ENCODE measurements at places on chromosomes 4 and X.

DNA sequence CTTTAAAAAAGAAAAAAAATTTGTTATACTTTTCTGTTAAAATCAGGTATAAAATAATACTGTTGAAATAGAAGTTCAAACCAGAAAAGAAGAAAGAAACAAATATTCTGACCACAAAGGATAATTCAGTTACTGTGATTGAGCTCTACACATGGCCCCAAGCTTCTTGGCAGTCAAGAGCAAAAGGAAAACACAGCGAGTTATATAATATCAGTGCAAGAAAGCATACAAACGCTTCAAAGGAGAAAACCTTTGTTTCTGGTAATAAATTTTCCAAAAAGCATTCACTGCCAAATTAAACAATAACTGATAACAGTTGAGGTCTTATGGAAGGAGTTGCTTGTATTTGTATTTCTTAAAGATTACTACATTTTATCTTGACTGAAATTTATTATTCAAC, 40.5 kb upstream of the EDNRA start:
- DNase-seq: no peak

- no peak for DNase-seq
These were observed 84.0 kb upstream of the GRPR start for GRCh38 chrX:16039363-16039762.

GRCh38 chrX:19625612-19626011, 110.3 kb upstream of the MAP3K15 start:
- DNase-seq: no peak

GRCh38 chr4:76610751-76611547, 175.9 kb downstream of the SHROOM3 start:
- no peak for DNase-seq

GRCh38 chrX:150478496-150479492, 89.6 kb upstream of the MTM1 start:
- DNase-seq: no peak

GRCh38 chr4:14652522-14652921, 349.8 kb upstream of the CPEB2 start:
- DNase-seq: no peak

DNA sequence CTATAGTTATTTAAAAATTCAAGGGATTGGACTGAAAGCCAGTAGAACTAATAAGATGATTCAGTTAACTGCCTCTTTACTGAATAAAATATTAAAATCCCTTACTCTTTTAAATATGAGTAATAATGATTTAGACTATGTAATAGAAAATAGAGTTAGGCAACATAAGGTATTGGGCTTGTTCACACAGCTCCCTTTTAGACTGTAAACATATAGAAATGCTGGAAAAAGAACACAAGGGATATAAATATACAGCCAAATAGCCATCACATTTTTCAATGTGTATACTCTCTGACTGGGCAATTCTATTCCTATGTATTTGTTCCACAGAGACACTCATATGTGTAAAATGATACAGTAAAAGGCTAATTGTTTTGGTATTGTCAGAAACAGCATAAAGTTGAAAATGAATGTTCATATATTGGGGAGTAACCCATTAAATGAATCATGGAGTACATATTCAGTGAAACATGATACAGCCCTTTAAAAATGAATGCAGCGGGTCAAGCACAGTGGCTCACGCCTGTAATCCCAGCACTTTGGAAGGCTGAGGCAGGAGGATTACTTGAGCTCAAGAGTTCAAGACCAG, 129.8 kb downstream of the TBC1D19 start:
- no peak for DNase-seq

GRCh38 chrX:140602140-140602539, 97.3 kb upstream of the SOX3 start:
- no peak for DNase-seq

- DNase-seq: peak; percentile 79
These were observed 123.1 kb downstream of the BTC start for GRCh38 chr4:74671080-74671698.

GRCh38 chr4:6929812-6930464, 20.3 kb downstream of the TBC1D14 start:
- DNase-seq: no peak

GRCh38 chrX:66046612-66047235, 6.8 kb upstream of the VSIG4 start:
- no peak for DNase-seq

DNA sequence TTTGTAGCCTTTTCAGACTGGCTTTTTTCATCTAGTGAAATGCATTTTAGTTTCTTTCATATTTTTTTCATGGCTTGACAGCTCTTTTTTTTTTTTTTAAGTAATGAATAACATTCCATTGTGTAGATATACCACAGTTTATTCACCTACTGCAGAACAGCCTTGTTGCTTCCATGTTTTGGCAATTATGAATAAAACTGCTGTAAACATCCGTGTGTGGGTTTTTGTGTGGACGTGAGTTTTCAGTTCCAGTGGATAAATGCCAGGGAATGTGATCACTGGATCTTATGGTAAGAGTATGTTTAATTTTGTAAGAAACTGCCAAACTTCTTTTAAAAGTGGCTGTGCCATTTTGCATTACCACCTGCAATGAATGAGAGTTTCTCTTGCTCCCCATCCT, 160.8 kb downstream of the SOWAHB start:
- no peak for DNase-seq

DNA sequence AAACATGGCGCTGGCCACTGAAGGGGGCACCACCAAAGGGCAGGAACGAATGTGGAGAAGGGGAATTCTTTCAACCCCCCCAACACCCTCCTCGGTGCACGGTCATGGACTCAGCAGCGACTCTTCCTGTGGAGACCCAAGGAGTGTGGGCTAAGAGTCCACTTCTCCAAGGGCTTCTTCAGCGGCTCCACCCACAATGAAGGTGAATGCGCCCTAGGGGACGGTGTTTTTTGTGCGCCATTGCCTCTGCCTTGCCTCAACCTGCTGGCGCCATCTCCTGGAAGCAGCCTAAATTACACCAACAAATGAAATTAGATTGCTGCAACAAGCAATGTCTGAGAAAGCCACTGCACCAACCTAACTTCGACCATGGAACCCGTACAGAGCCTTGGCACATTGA, 169.2 kb upstream of the MAGEB18 start:
- DNase-seq: no peak

GRCh38 chrX:123685232-123685631, 47.6 kb downstream of the THOC2 start:
- no peak for DNase-seq

- no peak for DNase-seq
These were observed 149.4 kb upstream of the CHRDL1 start for GRCh38 chrX:110944751-110945675.

GRCh38 chr4:23654791-23655190, 235.1 kb downstream of the PPARGC1A start:
- DNase-seq: no peak

DNA sequence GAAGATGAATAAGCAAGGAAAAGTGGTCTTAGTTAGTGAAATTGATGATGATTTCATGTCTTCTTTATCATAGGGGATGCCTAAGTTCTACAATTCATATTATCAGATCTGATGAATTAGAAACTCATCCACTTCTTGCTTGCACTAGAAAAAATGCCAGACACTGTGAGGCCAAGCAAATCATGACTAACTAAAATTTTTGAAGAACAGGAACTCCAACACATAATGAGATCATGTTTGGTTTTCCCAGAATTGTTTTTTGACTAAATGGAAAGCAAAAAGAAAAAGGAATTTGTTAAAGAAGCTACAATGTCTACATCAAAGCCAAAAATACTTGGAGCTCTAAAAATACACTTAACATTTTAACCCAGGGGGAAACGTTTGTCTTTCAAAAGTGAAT, 120.4 kb downstream of the ARSF start:
- no peak for DNase-seq

DNA sequence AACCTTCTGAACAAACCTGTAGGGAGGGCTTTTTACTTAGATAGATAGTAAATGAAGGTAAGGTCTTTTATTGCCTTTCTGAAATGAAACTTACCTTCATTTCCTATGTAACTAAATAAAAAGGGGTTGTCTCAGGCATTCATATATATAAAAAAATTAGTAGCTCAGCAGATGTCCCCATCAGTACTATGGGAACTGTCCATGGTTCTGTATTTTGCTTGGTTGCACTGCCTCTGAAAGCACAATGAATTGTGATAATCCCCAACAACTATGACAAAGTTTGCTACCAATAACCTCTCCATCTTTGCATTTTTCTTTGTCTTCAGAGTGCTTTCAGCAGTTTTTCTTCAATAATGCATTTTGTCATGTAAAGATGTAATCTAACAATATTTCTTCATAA, 222.4 kb downstream of the SLIT2 start:
- no peak for DNase-seq

- DNase-seq: no peak
These were observed 53.8 kb downstream of the CPLX1 start for GRCh38 chr4:772118-772517.

- DNase-seq: no peak
These were observed 40.9 kb upstream of the NYX start for GRCh38 chrX:41406201-41406600.

- no peak for DNase-seq
These were observed 13.5 kb upstream of the GEMIN8 start for GRCh38 chrX:14043209-14043608.

GRCh38 chrX:68570598-68570997, 71.7 kb downstream of the YIPF6 start:
- DNase-seq: no peak

GRCh38 chr4:153295131-153295755, 49.2 kb upstream of the MND1 start:
- DNase-seq: no peak

DNA sequence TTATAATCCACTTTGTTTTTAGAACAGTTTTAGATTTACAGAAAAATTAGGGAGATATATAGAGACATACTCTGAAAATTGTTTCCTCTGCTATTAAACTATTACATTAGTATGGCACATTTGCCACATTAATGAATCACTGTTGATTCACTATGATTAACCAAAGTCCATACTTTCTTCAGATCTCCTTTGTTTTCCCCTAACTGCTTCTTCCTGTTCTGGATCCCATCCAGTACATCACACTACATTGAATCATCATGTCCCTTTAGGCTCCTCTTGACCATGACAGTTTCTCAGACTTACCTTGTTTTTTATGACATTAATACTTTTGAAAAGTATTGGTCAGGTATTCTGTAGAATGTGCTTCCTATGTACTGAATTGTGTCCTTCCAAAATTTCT, 109.2 kb upstream of the EDNRA start:
- DNase-seq: no peak

- no peak for DNase-seq
These were observed 229.9 kb upstream of the CPEB2 start for GRCh38 chr4:14772388-14772787.

- no peak for DNase-seq
These were observed 85.4 kb downstream of the DCHS2 start for GRCh38 chr4:154406018-154406795.
